ENCODE measurements at places on chromosomes 3 and 15.

DNA sequence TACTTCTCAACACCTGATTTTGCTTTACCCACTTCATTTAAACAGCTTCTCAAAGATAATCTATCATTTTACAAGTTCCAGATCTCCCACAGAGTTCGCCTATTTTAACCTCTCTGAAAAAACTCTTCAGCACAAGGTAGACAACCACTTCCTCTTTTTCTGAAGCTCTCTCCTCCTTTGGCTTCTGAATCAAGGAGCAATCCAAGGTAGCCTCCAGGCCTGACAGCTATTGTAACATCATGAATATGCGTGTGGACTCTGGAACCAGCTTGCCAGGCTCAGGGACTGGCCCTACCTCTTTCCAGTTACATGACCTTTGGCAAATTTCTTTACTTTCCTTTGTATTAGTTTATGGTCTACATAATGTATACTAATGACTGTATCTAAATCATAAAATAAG, 405.9 kb upstream of the ZNF385D start:
- DNase-seq, result no peak

DNA sequence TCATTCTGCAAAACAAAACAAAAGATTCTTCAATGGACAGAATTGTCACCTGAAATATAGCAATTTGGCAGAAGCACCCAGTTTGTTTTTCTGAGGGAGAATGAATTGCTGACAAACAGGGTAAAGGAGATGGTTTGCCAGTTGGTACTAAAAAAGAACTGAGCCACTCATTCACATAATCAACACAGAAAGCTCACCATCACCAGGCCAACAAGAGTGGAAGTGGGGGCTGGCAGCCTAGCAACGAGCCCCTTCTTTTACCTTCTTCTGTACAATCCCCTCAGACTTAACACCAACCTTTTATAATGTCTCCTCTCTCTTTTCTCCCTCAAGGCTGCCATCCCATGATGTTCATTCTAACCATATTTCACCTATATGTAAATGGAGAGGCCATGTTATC, 5.9 kb downstream of the TOP2B start:
- DNase-seq, result no peak

DNA sequence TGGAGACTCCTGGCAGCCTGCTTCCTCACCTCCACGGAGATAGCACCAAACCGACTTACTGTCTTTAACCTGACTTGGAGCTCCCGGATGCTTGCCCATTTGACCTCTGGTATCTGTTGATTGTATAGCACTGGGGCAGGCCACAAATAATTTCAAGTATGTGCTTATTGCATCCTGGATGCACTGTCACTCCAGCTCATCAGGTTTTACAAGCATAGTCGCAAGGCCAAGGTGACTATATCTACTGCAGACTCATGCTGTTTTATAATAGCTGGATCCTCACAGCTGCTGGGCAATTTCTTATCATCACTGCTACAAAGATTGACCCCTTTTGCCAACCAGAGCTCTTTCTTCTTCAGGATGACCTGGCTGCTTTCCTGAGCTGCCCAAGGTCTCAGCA, 45.6 kb downstream of the PEX5L start:
- no peak for DNase-seq

DNA sequence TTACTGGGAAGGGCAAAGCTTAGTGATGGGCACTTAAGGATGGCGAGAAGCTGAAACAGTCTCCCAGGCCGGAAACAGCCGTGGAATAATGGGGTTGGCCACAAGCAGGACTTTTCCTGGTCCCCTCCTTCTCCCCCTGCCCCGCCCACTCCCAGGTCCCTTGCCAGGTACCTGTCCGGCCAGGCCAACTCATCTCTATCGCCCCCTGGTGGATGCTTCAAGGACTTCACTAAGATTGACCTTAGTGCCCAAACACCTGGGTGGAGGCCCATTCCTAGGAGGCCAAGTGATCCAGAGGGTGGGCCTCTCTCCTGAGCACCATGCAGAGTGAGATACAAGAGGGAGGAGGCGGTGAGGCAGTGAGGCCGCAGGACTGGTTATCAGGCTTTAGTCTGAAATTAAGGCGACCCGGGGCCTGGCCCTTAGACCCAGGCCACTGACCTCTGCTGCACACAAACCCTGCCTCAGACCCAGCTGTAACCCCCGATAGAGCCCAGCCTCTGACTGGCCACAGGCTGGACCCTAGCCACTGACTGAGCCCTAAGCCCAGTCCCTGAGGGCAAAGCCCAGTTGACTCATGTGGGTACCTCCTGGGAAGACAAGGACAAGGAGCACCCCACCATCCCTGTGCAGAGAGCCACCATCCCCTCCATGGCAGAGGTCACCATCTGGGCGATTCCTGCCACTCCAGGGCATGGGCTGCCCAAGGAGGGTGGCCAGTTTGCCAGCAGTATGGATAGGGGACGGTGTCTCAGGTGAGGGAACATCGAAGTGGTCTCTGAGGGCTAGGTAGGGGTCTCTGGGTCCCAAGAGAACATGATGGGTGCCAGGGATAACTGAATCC, 37.6 kb downstream of the VIPR1 start:
- peak; percentile 39 for DNase-seq

GRCh38 chr15:85622221-85622831, 172.4 kb downstream of the KLHL25 start:
- DNase-seq, result peak; percentile 10

- no peak for DNase-seq
Measured at GRCh38 chr15:80061582-80061981, 2.1 kb downstream of the ZFAND6 start.

DNA sequence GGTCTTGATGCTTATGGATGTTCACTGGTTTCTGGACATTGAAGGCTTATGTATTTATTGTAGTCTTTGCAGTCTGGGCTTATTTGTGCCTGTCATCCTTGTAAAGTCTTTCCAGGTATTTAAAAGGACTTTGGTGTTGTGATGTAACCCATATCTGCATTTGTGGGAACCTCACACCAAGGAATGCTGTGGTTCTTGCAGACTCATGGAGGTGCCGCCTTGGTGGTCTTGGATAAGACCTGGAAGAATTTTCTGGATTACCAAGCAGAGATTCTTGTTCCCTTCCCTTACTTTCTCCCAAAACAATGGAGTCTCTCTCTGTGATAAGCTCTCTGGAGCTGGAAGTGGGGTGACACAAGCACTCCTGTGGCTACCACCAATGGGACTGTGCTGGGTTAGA, 363.5 kb upstream of the NECTIN3 start:
- no peak for DNase-seq

DNA sequence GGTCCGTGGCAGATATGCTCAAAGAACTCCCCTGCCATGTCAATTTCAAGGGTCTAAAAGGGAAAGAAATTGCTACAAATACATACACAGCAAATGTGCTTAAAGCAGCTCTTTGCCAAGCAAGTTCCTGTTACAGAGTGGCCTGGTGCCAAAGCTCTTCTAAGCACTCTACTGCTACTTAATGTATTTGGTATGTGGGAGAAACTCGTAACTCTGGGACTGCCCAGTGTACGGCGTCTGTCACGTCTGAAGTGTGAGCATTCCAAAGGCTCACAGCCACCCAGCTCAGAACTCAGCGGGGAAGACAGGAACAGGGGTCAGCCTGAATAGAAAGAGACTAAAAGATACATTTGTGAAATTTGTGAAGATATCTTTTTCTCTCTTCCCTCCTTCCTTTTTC, 54.6 kb downstream of the RBMS3 start:
- DNase-seq, result peak; percentile 86

DNA sequence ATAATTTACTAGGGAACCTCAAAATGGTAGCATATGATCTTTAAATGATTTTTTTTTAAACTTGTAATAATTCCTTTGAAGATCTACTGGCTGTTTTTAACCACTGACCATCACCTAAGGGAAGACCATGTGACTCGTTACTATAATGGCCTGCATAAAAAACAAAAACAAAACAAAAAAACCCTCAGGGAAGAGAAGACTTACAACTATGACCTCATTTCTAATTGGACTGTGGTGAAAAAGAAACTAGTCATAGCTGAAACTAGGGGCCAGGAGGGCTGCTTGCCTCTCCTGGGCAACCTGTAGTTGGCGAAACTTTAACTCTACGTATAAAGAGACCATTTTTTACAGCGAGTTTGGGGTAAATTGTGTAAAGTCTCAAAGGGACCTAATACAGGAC, 23.0 kb downstream of the PAQR9 start:
- DNase-seq, result no peak

DNA sequence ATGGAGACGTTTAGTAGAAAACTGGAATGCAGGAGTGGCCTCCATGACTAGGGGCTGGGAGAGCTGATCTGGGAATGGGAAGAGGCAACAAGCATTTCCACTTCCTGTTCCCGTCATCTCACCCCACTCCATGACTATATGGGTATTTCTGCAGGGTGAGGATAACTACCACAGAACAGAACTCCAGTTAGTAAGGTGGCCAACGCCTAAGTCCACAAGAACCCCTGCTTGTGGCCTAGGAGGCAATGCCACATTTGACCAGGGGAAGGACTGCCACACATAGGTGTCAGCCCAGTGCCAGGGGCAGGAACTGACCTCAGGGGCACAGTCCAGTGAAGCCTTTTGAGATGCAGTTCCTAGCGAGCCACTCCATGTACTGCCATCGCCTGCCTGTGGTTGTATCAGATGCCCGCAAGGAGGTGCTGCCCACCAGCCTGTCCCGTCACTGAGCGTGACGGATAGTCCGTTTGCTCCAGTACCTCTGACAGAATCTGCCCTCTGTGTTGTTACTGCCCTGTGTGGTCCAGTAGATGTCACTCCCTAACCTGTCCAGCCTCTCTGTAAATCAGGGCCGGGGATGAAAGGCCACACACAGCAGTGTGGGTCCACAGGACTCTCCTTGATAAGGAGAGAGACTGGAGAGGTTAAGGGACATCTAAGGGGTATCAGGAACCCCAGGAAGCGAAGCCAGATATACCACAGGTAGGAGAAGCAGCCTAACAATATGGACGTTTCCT, 3.5 kb upstream of the MTFMT start:
- peak; percentile 62 for DNase-seq

- DNase-seq, result no peak
Measured at GRCh38 chr15:50261981-50262380, 3.5 kb downstream of the HDC start.

- DNase-seq, result no peak
Measured at GRCh38 chr3:13689373-13690260, 140.7 kb downstream of the FBLN2 start.

- DNase-seq, result no peak
Measured at GRCh38 chr15:67093504-67093862, 28.1 kb downstream of the SMAD3 start.

GRCh38 chr3:191328383-191328961, 722 bp upstream of the CCDC50 start:
- no peak for DNase-seq

DNA sequence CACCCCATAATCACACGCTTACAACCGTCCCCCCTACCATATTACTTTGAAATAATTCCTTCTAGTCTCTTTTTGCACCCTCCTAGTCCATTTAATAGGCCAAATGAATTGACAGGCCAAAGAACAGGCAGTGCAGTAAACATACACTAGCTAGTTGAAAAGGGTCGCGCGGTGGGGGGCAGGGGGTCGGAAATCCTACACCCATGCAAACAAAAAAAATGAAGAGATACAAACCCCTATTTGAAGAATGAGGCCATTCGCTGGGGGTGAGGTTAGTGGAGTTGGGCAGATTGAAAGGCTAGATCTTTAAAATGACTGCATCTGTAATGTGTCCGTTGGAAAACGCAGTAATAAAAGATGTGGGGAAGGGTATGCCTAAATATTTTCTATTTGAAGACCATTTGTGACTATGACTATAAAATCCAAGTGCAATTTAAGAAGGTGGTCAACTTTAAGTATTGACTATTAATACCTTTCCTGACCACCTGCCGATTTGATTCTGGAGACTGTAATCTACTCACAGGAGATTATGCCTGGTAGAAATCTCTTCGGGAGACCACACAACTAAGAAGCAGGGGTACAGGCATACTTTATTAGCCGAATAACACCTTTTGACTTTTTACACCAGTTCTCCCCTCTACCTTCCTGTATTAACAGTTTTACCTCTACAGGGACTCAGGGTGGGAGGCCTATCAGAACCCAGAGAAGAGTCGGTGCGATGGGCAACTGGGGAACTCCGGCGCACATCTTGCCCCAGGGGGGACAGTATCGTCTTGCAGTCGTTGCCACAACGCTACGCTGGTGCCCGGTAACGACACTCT, 762 bp upstream of the ARL6 start:
- no peak for DNase-seq

- DNase-seq, result no peak
Measured at GRCh38 chr15:89648106-89649012, 6.9 kb downstream of the KIF7 start.

GRCh38 chr3:25900161-25900560, 110.3 kb downstream of the OXSM start:
- no peak for DNase-seq

DNA sequence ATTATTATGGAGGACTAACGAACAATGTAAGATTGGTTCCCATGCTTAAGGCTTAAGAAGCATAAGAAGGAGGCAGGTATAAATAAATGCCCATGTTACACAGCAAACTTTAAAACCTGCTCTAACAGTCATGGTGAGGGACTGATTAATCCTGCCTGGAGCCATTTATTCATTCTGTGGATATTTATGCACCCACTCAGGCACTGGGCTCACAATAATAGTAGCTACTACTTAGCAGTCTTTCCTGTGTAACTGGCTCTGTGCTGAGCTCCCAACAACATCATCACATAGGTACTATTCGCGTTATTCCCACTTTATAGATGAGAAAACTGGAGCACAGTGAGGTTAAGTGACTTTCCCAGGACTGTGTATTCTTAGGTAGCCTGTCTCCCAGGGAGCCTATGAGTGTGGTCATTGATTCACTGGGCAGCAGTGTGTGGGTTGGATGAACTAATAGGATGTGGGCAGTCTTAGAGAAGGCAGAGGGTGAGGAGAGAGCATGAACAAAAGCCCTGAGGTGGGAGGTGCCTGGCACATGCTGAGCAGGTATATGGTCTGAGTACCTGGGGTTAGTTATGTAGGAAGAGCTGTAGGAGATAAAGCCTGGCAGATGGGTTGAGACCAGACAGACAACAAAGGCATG, 44.1 kb upstream of the UMPS start:
- DNase-seq, result no peak

- no peak for DNase-seq
Measured at GRCh38 chr3:139994891-139995290, 59.9 kb downstream of the CLSTN2 start.

DNA sequence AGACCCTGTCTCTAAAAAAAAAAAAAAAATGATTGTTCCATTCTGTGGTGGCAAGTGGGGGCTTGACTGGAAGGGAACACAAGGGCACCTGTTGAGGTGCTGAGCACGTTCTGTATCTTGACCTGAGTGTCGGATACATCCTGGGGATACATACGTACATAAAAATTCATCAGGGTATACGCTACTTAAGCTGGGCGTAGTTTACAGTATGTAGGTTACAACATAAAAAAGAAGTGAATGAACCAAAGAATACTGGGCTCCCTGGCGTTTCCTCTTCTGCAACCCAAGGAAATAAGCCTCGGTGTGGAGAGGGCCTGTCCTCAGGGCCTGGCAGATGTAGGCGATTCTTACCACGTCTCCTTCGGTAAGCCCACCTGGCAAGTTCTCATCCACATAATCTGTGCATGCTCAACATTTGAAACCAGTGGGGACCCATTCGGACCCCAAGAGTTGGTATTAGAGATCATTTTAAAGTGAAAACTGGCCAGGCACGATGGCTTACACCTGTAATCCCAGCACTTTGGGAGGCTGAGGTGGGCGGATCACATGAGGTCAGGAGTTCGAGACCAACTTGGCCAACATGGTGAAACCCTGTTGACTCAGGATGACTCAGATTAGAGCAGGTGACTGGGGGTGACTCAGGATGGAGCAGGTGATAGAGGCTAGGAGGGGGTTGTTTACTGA, 5.1 kb upstream of the MUC20 start:
- no peak for DNase-seq

Data from AG08395 (cell line).